ENCODE measurements at places on chromosomes 1 and 21. TPM values are rescaled to one million over a fixed set of nuclear protein-coding genes. Genes with fewer than 3 reads are reported as not detected.

Gene SPATA21
- not detected for total RNA-seq

Gene CDA
- total RNA-seq = not detected

GRCh38 chr1:110119843-110120242 is 7.6 kb downstream of the UBL4B start:
- peaks cover 3% of the 10 kb centered on the region for H3K27me3 ChIP-seq
- H3K4me1 ChIP-seq = no peaks in the 10 kb centered on the region
- no peak for DNase-seq
- no peak overlapping the region for H3K4me3 ChIP-seq

DNA sequence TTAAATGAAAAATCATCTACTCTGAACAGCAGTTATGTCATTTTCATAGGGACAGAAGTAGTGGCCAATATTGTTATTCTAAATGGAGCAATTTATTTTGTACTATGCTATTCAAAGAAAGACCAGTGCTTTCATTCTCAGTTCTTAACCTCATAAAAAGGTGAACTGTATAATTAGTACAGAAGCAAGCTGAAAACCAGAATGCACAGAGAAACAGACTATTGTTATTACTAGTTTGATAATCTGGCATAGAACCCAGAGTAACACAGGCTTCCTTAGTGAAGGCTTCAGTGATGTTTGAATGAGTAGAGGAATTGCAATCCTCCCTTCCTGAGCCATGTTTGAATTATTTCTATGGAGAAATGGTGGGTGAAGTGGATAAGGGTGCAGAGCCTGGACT is 131.6 kb upstream of the LRRC7 start:
- no peak overlapping the region for H3K4me3 ChIP-seq
- DNase-seq = no peak
- H3K27ac ChIP-seq = no peak overlapping the region
- no peaks in the 10 kb centered on the region for H3K36me3 ChIP-seq
- H3K27me3 ChIP-seq = no peaks in the 10 kb centered on the region

- no peak overlapping the region for H3K27ac ChIP-seq
- H3K4me1 ChIP-seq = peaks cover 6% of the 10 kb centered on the region
- no peak overlapping the region for H3K4me3 ChIP-seq
- no peaks in the 10 kb centered on the region for H3K27me3 ChIP-seq
Measured at GRCh38 chr1:174818014-174818616, 181.6 kb upstream of the CACYBP start.

- no peak for DNase-seq
- H3K36me3 ChIP-seq = no peaks in the 10 kb centered on the region
- H3K4me3 ChIP-seq = no peak overlapping the region
Measured at GRCh38 chr1:101100674-101101073, 75.1 kb upstream of the DPH5 start.

GRCh38 chr1:121517586-121518230 is 332.9 kb downstream of the SRGAP2C start:
- H3K4me3 ChIP-seq = no peak overlapping the region
- no peaks in the 10 kb centered on the region for H3K36me3 ChIP-seq
- H3K27ac ChIP-seq = no peak overlapping the region
- H3K27me3 ChIP-seq = peaks cover 11% of the 10 kb centered on the region
- no peak for DNase-seq

GRCh38 chr1:90591355-90591969 is 125.6 kb downstream of the BARHL2 start:
- no peak for DNase-seq
- no peaks in the 10 kb centered on the region for H3K4me1 ChIP-seq
- H3K36me3 ChIP-seq = no peaks in the 10 kb centered on the region
- no peak overlapping the region for H3K4me3 ChIP-seq
- no peaks in the 10 kb centered on the region for H3K27me3 ChIP-seq

GRCh38 chr1:244841273-244841927 is 5.9 kb downstream of the COX20 start:
- peaks cover 16% of the 10 kb centered on the region for H3K4me1 ChIP-seq
- peaks cover 41% of the 10 kb centered on the region for H3K36me3 ChIP-seq
- no peak overlapping the region for H3K27ac ChIP-seq
- no peak overlapping the region for H3K4me3 ChIP-seq
- DNase-seq = no peak
- H3K27me3 ChIP-seq = no peaks in the 10 kb centered on the region

GRCh38 chr1:198128533-198128932 is 28.3 kb upstream of the NEK7 start:
- no peak overlapping the region for H3K4me3 ChIP-seq
- no peaks in the 10 kb centered on the region for H3K36me3 ChIP-seq
- no peaks in the 10 kb centered on the region for H3K27me3 ChIP-seq
- H3K4me1 ChIP-seq = peaks cover 18% of the 10 kb centered on the region
- H3K27ac ChIP-seq = no peak overlapping the region

GRCh38 chr1:99979091-99979490 is 9.3 kb downstream of the SLC35A3 start:
- DNase-seq = no peak
- H3K4me3 ChIP-seq = no peak overlapping the region
- no peaks in the 10 kb centered on the region for H3K27me3 ChIP-seq
- H3K4me1 ChIP-seq = no peaks in the 10 kb centered on the region
- H3K36me3 ChIP-seq = peaks cover 2% of the 10 kb centered on the region

GRCh38 chr1:5980314-5981008 is 11.8 kb downstream of the NPHP4 start:
- no peaks in the 10 kb centered on the region for H3K27me3 ChIP-seq
- no peak overlapping the region for H3K4me3 ChIP-seq
- H3K4me1 ChIP-seq = no peaks in the 10 kb centered on the region
- no peak overlapping the region for H3K27ac ChIP-seq
- H3K36me3 ChIP-seq = no peaks in the 10 kb centered on the region

DNA sequence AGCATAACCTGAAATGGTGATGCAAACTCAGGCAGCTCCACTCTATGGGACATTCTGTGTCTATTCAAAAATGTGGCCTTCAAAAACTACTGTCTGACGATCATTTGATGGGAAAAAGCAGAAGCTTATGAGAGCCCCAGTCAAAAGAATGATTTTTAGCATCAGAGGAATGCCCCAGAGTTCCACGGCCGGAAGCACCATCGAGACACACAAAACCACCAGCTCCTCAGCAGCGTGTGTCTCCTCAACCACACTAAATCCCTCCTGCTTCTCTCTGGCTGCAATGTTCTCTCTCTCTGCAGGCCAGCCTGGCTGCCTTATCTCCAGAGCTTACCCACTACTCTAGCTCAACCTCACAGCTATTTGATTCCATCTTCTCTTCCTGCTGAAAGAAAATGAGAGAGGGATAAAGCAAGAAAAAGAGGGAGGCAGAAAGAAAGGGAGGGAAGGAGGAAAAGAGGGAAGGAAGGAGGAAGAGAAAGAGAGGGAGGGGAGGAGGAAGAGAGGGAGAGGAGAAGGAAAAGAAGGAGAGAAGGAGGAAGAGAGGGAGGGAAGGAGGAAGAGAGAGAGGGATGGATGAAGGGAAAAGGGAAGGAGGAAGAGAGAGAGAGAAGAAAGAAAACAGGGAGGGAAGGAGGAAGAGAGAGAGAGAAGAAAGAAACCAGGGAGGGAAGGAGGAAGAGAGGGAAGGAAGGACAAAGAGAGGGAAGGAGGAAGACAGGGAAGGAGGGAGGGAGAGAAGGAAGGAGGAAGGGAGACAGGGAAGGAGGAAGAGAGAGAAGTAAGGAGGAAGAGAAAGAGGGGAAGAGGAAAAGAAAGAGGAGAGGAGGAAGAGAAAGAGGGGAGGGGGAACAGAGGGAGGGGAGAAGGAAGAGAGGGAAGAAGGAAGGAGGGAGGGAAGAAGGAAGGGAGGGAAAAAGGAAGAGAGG is 33.5 kb upstream of the LAPTM5 start:
- no peaks in the 10 kb centered on the region for H3K36me3 ChIP-seq
- no peak overlapping the region for H3K27ac ChIP-seq
- peaks cover 1% of the 10 kb centered on the region for H3K27me3 ChIP-seq
- no peak overlapping the region for H3K4me3 ChIP-seq
- H3K4me1 ChIP-seq = no peaks in the 10 kb centered on the region
